HepG2 (cell line): ENCODE measurements at places on chromosomes 16 and 17. TPM values are rescaled to one million over a fixed set of nuclear protein-coding genes. Genes with fewer than 3 reads are reported as not detected.

The ANKFN1 gene
- total RNA-seq = not detected in 2 replicates

DNA sequence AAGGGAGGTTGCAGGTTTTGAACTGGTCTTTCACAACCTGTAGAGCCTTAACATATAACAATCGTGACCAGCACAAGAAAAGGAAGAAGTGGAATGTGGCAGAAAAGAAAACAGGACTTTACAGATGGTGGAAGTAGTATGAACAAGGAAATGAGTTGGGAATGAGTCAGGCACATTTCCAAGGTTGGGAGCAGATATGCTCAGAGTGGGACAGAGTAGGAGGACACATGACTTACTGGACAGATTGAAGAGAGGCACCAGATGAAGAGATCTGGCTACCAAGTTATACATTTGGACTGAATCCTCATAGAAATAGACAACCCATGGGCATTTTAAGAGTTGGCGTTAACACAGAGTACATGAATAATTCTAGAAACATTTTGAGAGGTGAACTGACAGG lies 95.3 kb downstream of the ZNF18 start:
- no peak for DNase-seq
- H3K36me3 ChIP-seq = no peaks in the 10 kb centered on the region
- no peak overlapping the region for H3K27ac ChIP-seq
- no peaks in the 10 kb centered on the region for H3K27me3 ChIP-seq
- H3K4me1 ChIP-seq = no peaks in the 10 kb centered on the region

DNA sequence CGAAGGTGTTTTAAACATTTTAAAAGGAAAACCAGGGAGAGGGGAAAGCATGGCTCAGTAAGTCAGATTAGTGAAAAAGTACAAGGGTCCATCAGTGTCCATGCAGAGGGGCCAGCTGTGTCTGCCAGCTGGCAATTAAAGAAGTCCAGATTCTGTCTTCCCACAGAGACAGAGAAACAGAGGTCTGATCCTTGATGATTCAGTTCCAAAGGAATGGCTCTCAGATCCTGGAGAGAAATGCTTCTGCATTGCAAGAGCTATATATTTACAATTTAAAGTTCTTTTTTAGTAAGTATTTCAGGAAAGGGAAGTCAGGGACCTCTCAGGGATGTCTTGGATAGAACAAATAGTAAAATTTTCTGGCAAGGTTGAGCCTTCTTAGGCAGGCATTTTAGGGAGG lies 56.2 kb downstream of the HSD17B2 start:
- no peaks in the 10 kb centered on the region for H3K4me1 ChIP-seq
- peaks cover 53% of the 10 kb centered on the region for H3K36me3 ChIP-seq
- no peak overlapping the region for H3K27ac ChIP-seq
- DNase-seq = no peak
- H3K4me3 ChIP-seq = no peak overlapping the region

DNA sequence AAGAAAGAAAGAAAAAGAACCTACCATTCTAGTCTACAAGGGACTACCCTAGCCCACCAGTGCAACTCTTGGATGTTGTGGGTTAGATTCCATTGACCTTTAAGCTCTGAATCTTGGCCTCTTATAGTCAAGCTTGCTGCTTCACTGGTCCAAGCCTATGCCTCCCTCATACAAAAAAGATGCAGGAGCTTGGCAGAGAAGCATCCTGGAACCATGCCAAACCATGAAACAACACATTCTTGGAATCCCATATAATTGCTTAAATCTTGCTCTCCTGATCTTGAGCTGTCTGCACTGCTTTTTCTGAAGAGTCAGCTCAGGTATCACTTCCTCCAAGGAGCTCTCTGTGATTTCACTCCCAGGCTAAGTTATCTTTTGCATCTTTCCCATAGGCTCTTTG lies 117.9 kb upstream of the GPR139 start:
- no peak overlapping the region for H3K4me3 ChIP-seq
- peaks cover 15% of the 10 kb centered on the region for H3K27me3 ChIP-seq
- H3K4me1 ChIP-seq = no peaks in the 10 kb centered on the region
- no peaks in the 10 kb centered on the region for H3K36me3 ChIP-seq

DNA sequence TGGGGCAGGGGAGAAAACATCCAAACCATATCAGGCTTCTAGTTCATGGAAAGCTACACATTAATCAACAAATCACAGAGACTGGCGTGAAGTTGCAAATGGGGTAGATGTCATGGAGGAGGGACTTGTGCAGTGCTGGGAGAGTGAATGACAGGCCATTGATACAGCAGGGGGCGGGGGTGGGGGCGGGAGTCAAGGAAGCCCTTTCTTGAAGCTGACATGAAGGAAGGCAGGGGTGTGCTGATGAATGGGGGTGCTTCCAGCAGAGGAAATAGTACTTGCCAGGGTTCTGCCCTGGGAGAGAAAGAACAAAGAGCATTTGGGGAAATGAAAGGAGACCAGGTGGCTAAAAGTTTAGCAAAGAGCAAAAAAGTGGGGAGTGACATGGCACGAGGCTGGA lies 269.9 kb downstream of the SHISA9 start:
- no peaks in the 10 kb centered on the region for H3K4me1 ChIP-seq
- H3K4me3 ChIP-seq = no peak overlapping the region
- no peaks in the 10 kb centered on the region for H3K36me3 ChIP-seq
- DNase-seq = no peak
- H3K27me3 ChIP-seq = peaks cover 4% of the 10 kb centered on the region; the same call in 1 of the 3 replicates

DNA sequence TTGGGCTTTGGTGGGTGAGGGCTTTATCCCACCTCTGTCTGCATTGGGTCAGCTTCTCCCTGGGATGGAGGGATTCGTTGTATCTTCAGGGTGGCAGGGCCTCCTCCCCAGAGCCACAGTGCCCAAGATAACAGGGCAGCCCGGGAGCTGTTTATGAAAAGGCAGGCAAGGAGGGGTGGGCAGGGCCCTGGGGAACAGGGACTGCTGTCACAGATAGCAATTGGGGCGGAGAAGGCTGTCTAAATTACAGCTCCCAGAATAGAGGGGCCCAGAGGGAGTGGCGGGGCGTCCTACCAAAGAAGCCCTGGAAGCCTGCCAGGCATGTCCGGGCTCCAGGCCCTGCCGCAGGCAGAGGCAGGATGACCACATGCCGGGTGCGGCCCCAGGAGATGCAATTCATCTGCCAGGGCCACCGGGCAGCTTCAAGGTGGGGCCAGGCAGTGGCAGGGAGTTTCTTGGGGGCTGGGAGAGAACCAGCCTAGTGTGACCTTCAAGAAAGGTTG lies 18.8 kb upstream of the PHOSPHO1 start:
- H3K27ac ChIP-seq = no peak overlapping the region
- no peaks in the 10 kb centered on the region for H3K36me3 ChIP-seq
- peaks cover 6% of the 10 kb centered on the region; the same call in 1 of the 2 replicates for H3K4me1 ChIP-seq
- peaks cover 1% of the 10 kb centered on the region for H3K27me3 ChIP-seq
- DNase-seq = no peak

DNA sequence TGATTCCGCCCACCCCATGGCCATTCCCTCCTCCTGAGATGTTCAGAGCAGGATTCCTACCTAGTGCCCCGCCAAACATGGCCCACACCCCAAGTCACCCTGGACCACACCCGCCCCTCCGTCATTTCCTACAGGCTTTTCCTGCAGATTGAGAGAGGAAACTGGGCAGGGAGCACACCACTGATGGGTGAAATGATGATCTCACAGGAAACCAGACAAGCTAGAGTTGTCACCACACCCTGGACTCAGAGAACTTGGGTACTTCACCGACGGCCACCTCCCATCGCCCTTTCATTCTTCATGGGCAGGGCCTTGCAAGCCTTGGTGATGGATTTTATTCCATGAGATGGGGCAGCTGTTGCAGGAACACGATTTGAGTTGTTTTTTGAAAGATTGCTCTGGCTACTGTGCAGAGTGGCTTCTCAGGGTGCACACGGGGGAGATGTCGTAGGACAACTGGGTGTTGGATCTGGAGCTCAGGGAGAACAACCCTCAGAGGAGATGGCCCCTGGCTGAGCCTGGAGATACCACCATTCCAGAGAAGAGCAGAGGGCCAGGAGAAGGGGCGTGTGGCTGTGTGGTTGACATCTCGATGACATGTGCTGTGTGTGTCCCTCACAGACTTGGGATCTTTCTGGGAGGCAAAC lies 7.4 kb upstream of the B9D1 start:
- DNase-seq = no peak
- H3K4me3 ChIP-seq = no peak overlapping the region
- no peaks in the 10 kb centered on the region for H3K27me3 ChIP-seq
- no peak overlapping the region for H3K27ac ChIP-seq
- H3K36me3 ChIP-seq = no peaks in the 10 kb centered on the region

GRCh38 chr17:37086334-37086733 lies 137.6 kb downstream of the AATF start:
- H3K27ac ChIP-seq = no peak overlapping the region
- H3K4me1 ChIP-seq = peaks cover 13% of the 10 kb centered on the region
- no peak for DNase-seq
- H3K27me3 ChIP-seq = no peaks in the 10 kb centered on the region
- H3K4me3 ChIP-seq = no peak overlapping the region

The MSLN gene
- 0.72 and 2.0 TPM in 2 replicates for total RNA-seq

GRCh38 chr16:48365025-48365600 lies 20.1 kb downstream of the SIAH1 start:
- peaks cover 41% of the 10 kb centered on the region for H3K4me1 ChIP-seq
- H3K27me3 ChIP-seq = no peaks in the 10 kb centered on the region
- no peak for DNase-seq
- H3K27ac ChIP-seq = peak overlapping the region; percentile 81
- peaks cover 13% of the 10 kb centered on the region; the same call in 2 of the 3 replicates for H3K36me3 ChIP-seq

- H3K4me1 ChIP-seq = peaks cover 9% of the 10 kb centered on the region
- no peak for DNase-seq
- no peaks in the 10 kb centered on the region for H3K27me3 ChIP-seq
- no peak overlapping the region for H3K4me3 ChIP-seq
- peaks cover 1% of the 10 kb centered on the region for H3K36me3 ChIP-seq
- H3K27ac ChIP-seq = no peak overlapping the region
Measured at GRCh38 chr17:82126556-82127314, 28.7 kb upstream of the FASN start.

- H3K36me3 ChIP-seq = peaks cover 29% of the 10 kb centered on the region
- no peak overlapping the region for H3K27ac ChIP-seq
- no peak overlapping the region for H3K4me3 ChIP-seq
- peaks cover 24% of the 10 kb centered on the region for H3K4me1 ChIP-seq
- no peaks in the 10 kb centered on the region for H3K27me3 ChIP-seq
Measured at GRCh38 chr17:75693500-75694481, 26.7 kb downstream of the SAP30BP start.

DNA sequence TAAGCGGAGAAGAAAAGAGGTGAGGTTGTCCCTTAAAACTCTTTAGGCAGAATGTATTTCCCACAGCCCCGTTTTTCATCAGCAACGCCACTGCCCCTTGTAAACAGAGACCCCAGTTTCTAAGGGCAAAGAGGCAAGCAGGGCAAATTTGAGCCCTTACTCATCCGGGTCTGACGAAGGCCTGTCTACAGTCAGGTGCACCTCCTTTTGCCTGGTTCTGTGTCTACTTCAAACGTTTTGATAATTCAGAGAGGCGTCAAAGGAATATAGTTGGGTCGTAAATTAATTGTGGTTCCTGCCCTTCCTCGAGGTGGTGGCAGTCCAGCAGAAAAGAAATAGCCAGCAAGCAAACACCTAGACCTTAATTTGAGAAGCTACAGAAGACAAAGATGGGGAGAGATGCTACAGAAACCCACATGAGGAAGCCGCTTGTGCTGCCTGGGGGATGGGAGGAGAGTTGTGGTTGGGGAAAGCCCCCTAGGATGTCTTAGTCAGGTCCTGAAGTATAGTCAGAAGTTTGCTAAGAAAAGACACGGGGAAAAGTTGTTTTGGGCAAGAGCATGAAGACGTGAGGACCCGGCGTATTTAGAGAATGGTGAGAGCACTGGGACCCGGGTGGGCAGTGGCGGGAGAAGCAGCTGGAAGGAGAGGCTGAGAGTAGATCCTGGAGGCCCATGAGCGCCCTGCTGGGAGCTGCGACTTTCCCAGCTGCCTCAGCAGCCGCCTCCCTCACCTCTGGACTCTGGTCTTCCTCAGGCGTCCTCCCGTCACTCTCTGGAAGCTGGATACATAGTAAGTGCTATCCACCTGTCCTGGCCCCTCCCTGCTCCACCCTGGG lies 2.4 kb downstream of the FBRS start:
- H3K4me3 ChIP-seq = peak overlapping the region; percentile 82
- H3K4me1 ChIP-seq = peaks cover 37% of the 10 kb centered on the region
- peaks cover 40% of the 10 kb centered on the region for H3K36me3 ChIP-seq
- H3K27ac ChIP-seq = peak overlapping the region; percentile 93

The P2RX1 gene
- 0.04 TPM in 1 of 2 replicates, not detected in the other for total RNA-seq

- no peak for DNase-seq
- peaks cover 3% of the 10 kb centered on the region; the same call in 1 of the 3 replicates for H3K27me3 ChIP-seq
- no peaks in the 10 kb centered on the region; the same call in 2 of the 3 replicates for H3K36me3 ChIP-seq
- no peak overlapping the region for H3K27ac ChIP-seq
Measured at GRCh38 chr16:10579575-10579964, 828 bp downstream of the EMP2 start.

DNA sequence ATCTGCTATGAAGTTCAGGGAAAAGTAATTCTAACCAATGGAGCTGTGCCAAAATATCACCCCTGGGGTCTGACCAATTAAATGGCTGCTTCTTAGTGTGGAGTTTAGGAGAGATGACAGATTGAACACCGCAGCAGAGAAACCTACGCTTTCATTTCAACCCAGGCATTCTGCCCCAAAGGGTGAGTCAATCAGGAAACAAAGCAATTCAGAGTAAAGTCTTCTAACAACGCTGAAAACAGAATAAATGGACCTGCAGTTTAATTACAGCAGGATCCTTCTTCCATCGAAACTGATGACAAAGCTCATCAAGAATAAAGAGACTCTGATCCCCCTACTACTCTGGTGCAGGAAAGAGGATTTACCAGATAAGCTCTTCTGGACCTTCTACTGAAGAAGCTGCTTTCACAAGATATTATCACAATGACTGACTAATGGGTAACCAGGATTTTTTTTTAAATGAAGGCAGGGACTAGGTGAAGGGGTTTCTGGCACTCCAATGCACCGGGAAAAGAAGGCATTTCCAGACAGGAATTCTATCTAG lies 16.7 kb downstream of the RFFL start:
- peak overlapping the region; percentile 58 for H3K27ac ChIP-seq
- H3K27me3 ChIP-seq = no peaks in the 10 kb centered on the region
- peak overlapping the region; percentile 6; the same call in 1 of the 2 replicates for H3K4me3 ChIP-seq
- H3K4me1 ChIP-seq = peaks cover 90% of the 10 kb centered on the region
- H3K36me3 ChIP-seq = peaks cover 7% of the 10 kb centered on the region; the same call in 1 of the 3 replicates
- DNase-seq = peak; percentile 63

The PABPN1L gene
- not detected in 2 replicates for total RNA-seq

DNA sequence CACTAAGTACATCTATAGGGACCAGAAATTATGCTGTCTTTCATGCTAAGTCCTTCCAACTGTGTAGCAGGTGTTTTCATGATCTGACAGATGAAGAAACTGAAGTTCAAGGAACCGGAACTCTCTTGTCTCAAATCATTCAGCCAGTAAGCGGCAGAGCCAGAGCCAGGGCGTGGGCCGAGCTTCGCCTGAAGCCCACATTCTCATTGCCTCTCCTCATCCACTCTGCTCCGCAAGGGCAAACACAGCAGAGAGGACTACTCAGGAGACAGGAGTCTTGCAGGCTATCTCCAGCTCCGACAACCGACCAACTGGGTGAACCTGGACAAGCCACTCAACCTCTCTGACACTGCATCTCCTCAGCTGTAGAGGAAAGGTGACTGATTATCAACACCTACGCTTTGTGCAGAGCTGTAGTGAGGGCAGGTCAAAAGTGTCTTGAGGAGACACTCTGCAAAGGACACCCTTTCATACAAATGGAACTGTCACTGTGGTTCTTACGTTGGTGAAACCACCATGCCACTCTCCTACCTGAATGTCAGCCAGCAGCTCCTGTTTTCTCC lies 72.9 kb downstream of the CYTH1 start:
- H3K27me3 ChIP-seq = no peaks in the 10 kb centered on the region
- peaks cover 23% of the 10 kb centered on the region for H3K36me3 ChIP-seq
- peaks cover 10% of the 10 kb centered on the region for H3K4me1 ChIP-seq
- no peak for DNase-seq
- no peak overlapping the region for H3K4me3 ChIP-seq

The PRSS36 gene
- total RNA-seq = 1.1 and 1.5 TPM in 2 replicates

- H3K27me3 ChIP-seq = no peaks in the 10 kb centered on the region; the same call in 1 of the 3 replicates
- H3K4me3 ChIP-seq = peak overlapping the region; percentile 99
- H3K27ac ChIP-seq = peak overlapping the region; percentile 97
- no peaks in the 10 kb centered on the region; the same call in 2 of the 3 replicates for H3K36me3 ChIP-seq
- DNase-seq = no peak
- peaks cover 42% of the 10 kb centered on the region for H3K4me1 ChIP-seq
Measured at GRCh38 chr17:59619035-59619297, 729 bp upstream of the CLTC start.
